ENCODE measurements at places on chromosomes 4 and X.

DNA sequence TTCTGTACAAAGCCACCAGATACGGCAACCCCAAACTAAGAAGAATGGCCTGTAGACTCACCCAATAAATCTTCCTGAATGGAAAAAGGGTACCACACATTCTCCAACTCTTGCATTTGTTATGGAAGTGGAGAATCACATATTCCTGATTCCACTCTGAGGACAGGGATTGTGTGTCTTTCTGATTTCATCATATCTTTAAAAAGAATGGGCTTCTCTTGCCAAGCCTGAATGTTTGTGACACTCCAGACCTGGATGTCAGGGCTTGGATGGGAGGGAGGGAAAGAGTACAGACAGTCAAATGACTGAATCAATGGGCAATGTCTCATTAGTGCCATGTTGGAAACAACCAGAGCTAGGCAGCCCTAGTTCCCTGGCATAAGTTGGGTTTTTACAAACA, 77.4 kb downstream of the PLAC1 start:
- no peak for DNase-seq

DNA sequence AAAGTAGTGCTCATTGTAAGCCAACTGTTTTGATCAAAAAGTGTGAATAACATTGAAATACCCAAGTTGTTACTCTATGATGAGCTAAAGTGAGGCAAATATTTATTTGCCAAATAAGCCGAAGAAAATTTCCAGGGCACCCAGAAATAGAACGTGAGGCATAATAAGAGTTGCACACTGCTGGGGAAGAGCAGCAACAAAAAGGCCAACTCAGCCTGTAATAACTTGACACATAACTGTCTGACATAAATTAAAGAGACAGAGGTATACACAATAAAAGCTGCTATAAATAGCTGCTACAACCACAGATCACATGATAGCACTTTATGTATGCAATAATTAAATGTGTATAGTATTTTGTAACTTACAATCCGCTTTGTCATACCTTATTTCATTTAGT, 2.0 kb upstream of the ABCB7 start:
- DNase-seq: no peak

- no peak for DNase-seq
Observed at GRCh38 chrX:10109695-10110094, 47.1 kb upstream of the CLCN4 start.

DNA sequence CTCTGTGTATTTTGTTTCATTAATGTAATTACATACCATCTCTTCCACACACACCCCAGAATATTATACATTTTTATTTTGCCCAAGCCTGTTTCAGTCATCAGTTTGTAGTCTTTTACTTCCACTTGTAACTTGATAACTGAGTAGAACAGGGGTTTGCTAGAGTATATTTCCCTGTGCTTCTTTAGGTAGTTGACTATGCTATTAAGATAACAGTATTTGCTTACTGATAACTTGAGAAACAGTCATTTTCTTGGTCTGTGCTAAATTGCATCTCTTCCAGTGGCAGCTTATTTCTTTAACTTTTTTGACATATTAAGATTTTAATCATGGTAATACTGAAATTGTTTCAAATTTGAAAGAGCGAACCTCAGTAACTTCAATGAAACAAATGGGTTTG, 7.0 kb upstream of the XK start:
- no peak for DNase-seq

DNA sequence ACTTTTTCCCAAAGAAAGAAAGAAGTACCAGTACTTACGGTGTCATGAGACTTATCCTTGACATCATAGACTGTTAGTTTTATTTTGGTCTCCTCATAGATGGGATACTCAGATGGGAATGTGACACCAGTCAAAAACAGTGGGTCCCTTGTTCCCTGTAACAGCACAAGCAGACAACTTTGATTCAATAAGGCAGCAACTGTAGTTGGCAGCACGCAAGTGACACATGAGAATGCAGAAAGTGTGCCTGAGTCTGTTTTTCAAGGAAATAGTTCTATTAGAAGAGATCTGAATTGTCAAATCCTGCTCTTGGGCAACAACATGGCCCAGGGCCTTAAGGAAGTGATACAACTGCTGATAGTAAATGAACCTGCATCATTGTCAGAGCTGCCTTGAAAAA, 443.2 kb downstream of the INPP4B start:
- DNase-seq: no peak

Measured in NCI-H1092 treated with DMSO at 0.1 percent for 48 hours (cell line).